ENCODE measurements at places on chromosomes 5 and 9.

DNA sequence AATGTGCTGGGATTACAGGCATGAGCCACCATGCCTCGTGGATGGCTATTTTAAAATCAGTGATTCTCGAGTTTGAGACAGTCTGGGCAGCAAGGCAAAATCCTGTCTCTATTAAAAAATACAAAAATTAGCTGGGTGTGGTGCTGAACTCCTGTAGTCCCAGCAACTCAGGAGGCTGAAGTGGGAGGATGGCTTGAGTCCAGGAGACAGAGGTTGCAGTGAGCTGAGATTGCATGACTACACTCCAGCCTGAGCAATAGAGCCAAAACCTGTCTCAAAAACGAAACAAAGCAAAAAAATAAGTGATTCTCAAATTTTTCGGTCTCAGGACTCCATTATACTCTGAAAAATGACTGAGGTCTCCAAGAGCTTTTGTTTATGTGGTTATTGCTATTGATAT is 47.9 kb upstream of the HSPA9 start:
- no peak for DNase-seq

GRCh38 chr5:139156814-139157213 is 41.4 kb downstream of the SIL1 start:
- DNase-seq, result no peak

DNA sequence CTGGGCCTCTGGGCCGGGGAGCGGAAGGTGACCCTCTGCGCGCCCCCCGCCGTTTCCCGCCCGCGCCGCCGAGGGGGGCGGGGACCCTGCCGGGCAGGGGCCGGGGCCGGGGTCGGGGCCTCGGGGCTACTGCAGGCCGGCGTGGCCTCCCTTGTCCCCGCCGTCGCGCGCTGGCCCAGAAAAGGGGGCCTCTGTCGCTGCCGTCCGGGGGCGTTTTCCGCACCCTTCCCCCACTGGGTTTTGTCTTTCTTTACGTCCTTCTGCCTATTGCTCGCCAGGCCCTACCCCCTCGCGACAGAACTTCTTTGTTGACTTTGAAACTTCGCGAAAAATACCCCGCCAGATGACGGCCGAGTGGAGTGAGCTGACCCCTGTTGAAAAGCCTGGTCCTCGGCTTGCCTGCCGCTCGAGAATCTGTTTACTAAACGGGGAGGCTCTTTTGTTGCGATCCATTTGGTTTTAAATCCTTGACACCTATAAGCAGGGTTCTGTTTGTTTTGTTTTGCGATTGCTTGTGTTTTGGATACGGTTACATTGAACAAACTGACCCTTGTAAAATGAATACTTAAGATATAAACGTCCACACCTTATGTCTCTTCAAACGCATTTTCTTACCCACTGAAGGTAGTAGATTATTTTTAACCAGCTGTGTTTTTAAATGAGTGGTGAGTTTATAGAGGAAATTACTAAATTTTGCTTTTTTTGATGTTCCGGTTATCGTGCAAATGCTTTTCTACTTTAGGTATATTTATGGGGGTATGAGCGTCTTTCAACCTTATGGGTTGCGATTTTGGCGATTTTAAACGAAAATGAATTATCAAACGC is 765 bp downstream of the MARCHF6 start:
- DNase-seq, result peak; percentile 14

DNA sequence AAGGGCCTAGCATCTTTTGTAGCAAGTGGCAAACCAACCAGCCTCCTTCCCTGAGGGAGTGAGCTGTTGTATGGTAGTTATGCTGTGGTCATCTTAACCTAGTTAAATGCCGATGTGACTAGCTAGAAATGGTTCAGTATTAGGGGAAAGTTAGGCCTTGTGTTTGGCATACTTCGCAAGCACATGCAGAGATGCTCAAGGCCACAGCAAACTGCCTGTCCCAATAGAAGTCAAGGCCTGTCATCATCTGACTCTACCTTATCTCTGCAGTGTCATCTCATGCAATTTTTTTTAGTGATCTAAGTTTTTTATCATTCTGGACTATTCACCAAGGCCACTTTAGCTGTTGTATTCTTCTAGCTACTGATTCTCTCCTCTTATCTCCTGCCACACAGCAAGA is 5.2 kb upstream of the EXOSC3 start:
- no peak for DNase-seq

- no peak for DNase-seq
Observed at GRCh38 chr5:65247594-65247993, 234.1 kb downstream of the ADAMTS6 start.

DNA sequence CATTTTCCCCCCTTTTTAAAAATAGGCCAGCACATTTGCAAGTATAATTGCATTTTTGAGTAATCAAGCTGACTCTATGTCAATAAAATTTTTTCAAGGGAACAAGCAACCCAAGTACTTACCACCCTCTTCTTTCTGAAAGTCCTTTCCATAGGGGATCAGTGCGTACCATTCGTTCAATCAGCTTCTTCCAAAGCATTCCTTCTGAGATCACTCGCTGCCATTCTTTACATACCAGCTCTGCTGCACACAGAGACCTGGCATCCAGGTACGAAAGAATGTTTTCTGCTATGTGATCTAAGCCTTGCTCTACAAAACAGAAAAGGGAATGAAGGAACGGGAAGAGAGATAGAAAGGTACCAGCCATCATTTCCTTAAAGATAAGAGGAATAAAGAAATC is 106.6 kb downstream of the FBXW11 start:
- no peak for DNase-seq

DNA sequence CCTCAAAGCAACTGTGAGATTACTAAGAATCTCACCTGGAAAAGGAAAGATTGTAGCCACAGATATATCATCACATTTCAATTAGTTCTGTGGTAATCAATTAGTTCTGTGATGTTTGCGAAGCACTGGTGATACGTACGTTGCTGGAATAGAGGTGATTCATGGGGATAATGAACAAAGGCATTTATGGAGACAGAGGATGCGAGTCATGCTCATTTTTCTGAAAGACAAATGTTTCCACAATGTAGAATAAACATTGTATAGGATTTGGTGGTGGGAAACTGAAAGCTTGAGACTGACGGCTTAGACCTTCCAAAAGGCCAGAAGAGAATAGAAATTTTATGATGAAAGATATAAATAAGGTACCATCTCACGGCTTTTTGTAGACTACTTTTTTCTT is 507.3 kb upstream of the TYRP1 start:
- no peak for DNase-seq

- no peak for DNase-seq
Observed at GRCh38 chr5:177473443-177474001, at the start of gene DBN1. DBN1 (minus strand) TSS chr5:177473634; CDS start chr5:177473521, 113 bp downstream.

- no peak for DNase-seq
Observed at GRCh38 chr5:143196601-143197259, 206.8 kb downstream of the NR3C1 start.

- no peak for DNase-seq
Observed at GRCh38 chr5:129631961-129632360, 115.9 kb upstream of the MINAR2 start.
